COR-L47 (cell line): ENCODE measurements at places on chromosomes 1 and 21.
A peak's percentile ranks its signal among the peaks of the same experiment; 100 is the strongest.

DNA sequence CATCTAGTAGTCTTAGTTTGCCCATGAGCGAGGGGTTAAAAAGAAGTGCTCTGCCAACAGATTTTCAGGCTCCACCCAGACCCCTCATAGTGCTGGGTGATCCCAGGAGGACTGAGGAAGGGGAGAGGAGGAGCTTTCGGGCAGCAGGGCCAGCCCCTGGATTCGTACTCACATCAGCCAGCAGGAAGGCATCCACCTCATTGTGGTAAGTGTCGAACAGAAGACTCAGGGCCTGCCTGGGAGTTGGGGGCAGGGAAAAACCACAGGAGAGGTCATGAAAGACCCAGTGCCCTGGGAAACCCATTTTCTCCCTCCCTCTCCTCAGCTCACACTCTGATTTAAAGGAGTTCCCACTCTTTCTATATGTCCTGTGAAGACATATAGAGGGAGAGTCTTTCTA is 34.9 kb downstream of the PIK3C2B start:
- DNase-seq: no peak

DNA sequence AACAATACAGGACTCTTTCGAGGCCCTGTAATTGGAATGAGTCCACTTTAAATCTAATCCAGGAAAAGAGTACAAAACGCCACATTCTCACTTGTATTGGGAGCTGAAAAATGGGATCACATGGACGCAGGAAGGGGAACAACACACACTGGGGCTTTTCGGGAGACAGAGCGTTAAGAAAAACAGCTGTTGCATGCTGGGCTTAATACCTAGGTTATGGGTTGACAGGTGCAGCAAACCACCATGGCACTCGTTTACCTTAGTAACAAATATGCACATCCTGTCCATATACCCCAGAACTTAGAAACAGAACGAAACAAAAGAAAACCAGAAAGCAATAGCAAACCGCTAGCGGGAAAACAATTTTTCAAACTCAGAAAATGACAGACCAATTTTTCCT is 1532.7 kb upstream of the TPTE start:
- no peak for DNase-seq

DNA sequence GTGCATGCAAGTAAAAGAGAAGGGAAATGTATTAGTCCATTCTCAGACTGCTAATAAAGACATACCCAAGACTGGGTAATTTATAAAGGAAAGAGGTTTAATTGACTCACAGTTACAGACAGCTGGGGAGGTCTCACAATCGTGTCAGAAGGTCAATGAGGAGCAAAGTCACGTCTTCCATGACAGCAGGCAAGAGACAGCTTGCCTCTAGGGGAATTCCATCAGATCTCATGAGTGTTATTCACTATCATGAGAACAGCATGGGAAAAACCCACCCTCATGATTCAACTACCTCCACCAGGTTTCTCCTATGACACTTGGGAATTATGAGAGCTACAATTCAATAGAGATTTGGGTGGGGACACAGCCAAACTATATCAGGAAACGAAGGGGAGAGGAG is 8.1 kb downstream of the KRTAP21-3 start:
- DNase-seq: no peak

DNA sequence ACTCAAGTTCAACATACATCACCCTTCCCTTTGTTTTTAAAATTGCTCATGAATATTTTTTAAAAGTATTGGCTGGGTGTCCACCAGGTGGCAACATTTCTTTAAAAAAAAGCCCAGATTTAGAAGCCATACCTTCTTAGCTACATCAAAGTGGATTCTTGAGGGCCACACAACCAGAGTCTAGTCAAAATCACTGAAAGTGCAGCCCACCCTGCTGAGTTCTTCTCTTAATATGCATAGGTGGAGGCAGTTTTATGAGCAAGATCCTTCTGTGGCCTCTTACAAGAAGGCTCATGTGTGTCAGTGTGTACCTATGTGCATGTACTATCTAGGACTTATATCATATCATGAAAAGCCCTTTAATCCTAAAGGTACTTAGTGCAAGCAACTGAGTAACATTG is 16.9 kb upstream of the GNG12 start:
- peak; percentile 54 for DNase-seq

- no peak for DNase-seq
Observed at GRCh38 chr1:150012611-150013010, 2.1 kb upstream of the OTUD7B start.

DNA sequence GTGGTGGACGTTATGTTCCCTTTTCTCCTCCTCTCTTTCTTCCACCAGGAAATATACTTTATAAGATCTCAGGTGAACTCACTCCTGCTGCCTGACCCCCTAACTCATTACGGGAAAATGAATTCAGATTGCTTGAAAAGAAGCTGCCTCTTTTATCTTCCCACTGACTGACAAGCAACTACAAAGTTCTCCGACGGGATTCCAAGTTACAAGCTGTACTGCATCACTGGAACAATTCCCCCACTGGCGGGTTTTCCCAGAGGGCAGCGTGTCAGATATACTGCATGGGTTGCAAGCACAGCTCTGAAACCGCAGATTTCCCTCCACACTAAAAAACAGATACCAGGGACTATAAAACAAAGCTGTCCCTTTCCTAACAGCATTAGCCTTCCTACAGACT is 390.6 kb downstream of the KCTD3 start:
- DNase-seq: no peak

- DNase-seq: no peak
Observed at GRCh38 chr1:48245106-48245505, 22.6 kb downstream of the SLC5A9 start.

- DNase-seq: no peak
Observed at GRCh38 chr21:20649231-20649630, 349.0 kb upstream of the NCAM2 start.

GRCh38 chr21:32472890-32473765 is 60.6 kb downstream of the EVA1C start:
- no peak for DNase-seq

DNA sequence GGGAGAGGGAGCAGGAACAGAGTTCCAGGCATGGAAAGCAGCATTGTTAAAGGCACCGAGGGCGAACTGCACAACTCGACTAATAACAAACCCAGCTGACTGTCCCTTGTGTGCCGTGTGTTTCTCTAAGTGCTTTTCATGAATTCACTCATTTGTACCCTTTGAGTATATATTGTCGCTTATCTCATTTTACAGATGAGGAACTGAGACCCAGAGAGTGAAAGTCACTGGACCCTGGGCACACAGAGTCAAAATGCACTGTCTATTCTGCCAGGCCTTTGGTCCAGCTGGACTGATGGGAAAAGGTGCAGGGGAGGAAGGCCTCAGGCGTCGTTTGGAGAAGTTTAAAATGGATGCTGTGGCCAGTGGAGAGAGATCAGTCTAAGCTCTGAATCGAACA is 100.7 kb upstream of the GRIK3 start:
- DNase-seq: no peak

DNA sequence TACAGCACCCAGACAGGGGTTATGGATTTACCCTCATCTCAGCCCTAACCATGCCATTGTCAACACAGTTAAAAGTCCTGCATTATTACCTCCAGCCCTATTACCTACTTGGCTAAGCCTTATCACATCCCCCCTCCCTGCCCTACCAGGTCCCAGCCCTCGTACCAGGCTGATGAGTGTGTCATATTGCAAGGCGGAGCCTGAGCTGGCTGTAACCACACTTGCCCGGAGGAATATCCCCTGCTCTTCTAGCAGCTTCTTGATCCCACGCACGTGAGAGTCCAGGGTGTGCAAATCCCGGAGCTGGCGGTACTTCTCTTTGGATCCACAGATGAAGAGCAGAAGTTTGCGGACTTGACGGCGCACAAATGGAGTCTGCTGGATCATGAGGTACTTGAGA is 87.4 kb downstream of the UBR4 start:
- DNase-seq: no peak

- DNase-seq: no peak
Observed at GRCh38 chr1:79090985-79091384, 84.5 kb upstream of the ADGRL4 start.

DNA sequence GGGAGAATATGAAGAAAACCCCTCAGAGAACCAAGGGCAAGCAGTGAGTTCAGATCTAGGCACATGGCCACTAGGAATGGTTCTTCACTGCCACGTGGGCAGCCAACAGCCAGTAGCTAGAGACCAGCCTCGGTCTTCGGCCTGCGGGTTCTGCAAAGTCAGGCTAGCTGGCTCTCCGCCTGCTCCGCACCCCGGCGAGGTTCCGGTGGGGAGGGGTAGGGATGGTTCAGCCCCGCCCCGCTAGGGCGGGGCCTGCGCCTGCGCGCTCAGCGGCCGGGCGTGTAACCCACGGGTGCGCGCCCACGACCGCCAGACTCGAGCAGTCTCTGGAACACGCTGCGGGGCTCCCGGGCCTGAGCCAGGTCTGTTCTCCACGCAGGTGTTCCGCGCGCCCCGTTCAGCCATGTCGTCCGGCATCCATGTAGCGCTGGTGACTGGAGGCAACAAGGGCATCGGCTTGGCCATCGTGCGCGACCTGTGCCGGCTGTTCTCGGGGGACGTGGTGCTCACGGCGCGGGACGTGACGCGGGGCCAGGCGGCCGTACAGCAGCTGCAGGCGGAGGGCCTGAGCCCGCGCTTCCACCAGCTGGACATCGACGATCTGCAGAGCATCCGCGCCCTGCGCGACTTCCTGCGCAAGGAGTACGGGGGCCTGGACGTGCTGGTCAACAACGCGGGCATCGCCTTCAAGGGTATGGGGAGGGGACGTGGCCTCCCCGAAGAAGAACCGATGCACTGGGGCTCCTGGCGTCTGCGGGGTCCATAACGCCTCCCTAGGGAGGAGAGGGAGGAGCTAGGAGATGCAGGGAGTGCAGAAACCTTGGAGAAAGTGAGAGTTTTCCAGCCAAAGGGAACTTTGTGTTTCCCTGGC is at the start of gene CBR1:
Gene CBR1, plus strand, starts transcription at position 312 of the 871 bp plus-strand sequence. Its CDS starts 92 bp downstream, at position 404.
- DNase-seq: peak; percentile 92

DNA sequence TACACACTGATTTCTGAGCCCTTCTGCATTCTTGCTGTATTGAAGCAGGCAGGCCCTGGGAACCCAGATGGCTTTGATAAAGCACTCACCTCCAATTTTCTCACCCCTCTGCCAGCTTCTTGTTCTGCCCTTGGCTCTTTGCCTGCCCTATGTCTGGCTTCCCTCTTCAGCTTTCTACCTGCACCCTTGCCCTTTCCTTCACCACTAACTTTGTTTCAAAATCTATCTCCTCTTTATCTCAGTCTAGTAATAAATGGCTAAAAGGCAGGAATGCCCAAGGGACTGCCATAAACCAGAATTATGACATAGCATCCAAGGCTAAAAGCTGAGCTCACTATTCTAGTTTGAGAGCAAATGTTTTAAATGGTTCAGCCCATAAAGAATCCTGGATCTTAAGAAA is 178.7 kb downstream of the TNR start:
- no peak for DNase-seq

- no peak for DNase-seq
Observed at GRCh38 chr1:232378266-232379062, 251.5 kb downstream of the SIPA1L2 start.

DNA sequence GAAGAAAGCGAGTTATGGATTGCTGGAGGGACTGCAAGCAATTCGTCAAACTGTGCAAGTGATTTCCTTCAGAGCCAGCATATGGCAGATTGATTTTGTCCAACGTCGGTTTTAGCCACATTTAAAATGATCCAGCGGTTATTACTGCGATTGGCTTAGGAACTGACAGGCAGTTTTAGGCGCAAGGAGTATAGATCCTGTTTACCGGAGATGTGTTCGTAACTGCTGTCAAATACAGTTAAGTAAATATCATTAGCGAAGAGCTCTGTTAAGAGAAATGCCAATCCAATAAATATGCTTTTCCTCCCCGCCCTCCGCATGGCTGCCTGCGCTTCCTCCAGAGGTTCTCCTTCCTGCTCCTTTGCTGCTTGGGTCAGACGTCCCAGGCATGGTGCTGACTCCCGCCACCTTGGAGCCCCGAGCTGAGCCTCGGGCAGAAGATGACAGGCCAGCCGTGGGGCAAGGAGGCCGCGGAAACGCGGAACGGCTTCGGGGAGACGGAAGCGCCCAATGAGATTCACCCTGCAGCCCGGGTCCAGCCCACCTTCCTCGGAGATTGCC is 9.4 kb upstream of the BARHL2 start:
- no peak for DNase-seq
